NCI-H1105 (cell line): ENCODE measurements at places on chromosomes 1 and 21.
A peak's percentile ranks its signal among the peaks of the same experiment; 100 is the strongest.

GRCh38 chr1:119108988-119109387 lies 31.5 kb downstream of the WARS2 start:
- DNase-seq: no peak

DNA sequence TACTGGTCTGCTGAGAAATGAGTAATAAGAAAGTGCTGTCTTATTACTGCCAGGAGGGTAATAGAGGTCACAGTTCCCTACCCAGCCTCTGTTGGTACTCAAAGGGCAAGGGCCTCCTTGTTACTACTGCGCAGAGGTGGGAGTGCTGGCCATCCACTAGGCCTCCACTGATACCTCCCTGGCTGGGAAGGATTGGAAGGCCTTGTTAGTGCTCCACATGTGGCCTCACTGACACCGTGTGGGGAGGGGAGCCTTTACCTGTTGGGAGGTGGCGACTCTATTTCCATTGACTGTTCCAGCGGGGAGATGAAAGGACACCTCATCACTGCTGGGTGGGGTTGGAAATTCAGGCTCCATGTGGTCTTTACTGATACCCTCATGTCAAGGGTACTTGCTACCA lies 57.8 kb upstream of the USP24 start:
- DNase-seq: no peak

GRCh38 chr1:154859151-154859785 lies 10.8 kb downstream of the KCNN3 start:
- no peak for DNase-seq

- no peak for DNase-seq
These were observed 1.8 kb downstream of the LMX1A start for GRCh38 chr1:165354739-165355138.

- no peak for DNase-seq
These were observed 2.0 kb downstream of the MEF2D start for GRCh38 chr1:156498432-156499193.

- no peak for DNase-seq
These were observed 30.0 kb downstream of the C2CD2 start for GRCh38 chr21:41923631-41924367.

GRCh38 chr1:183416850-183417771 lies 1.1 kb downstream of the NMNAT2 start:
- peak; percentile 49 for DNase-seq

DNA sequence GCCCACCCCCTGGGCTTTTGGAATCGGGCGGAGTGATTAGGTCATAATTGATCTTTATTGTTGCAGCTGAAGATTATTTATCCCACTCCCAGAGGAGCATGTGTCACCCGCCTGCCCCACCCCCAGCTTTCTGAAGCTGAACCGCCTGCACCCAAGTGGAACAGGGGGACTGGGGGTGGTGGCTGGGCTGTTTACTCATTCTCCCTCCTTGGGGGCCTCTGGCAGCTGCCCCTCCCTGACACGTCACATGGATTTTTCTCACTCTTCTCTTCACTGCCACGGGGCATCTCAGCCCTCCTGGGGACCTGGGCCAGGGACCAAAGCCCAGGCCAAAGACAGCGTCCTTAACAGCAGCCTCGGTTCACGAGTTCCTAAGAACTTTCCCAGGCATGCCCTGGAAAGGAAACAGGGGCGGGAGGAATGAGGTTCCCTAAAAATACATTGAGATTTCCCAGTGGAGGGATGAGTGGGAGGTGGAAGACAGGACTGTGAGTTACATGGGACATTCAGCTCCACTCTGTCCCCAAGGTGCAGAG lies 31.6 kb upstream of the SOX13 start:
- no peak for DNase-seq
